Stimulated activated CD4-positive, alpha-beta T cell treated with anti-CD3 and anti-CD28 coated beads, Interleukin-4, amount 100 ng/mL, for 4 hours (primary cell): ENCODE measurements at places on chromosomes 3 and 15.

DNA sequence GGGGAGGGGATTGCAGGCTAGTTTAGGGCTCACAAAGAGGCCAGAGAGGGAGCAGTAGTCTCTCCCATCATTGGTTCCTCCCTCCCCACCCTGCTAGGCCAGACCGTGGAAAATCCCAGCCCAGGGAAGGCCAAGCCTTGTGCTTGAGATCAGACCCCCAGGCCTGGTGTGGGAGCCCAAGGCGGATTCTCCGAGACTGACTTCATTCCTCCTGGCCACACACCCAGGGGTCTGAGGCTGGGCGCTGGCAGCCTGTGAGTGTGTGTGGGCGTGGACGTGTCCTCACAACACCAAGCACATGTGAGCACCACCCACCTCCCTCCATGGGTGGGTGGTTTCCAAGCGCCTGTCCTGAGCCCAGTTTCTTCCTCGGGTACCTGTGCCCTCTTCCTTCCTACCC, 4.1 kb downstream of the LOXL1 start:
- DNase-seq, result no peak

GRCh38 chr3:151314593-151314992, 2.0 kb downstream of the GPR87 start:
- no peak for DNase-seq

DNA sequence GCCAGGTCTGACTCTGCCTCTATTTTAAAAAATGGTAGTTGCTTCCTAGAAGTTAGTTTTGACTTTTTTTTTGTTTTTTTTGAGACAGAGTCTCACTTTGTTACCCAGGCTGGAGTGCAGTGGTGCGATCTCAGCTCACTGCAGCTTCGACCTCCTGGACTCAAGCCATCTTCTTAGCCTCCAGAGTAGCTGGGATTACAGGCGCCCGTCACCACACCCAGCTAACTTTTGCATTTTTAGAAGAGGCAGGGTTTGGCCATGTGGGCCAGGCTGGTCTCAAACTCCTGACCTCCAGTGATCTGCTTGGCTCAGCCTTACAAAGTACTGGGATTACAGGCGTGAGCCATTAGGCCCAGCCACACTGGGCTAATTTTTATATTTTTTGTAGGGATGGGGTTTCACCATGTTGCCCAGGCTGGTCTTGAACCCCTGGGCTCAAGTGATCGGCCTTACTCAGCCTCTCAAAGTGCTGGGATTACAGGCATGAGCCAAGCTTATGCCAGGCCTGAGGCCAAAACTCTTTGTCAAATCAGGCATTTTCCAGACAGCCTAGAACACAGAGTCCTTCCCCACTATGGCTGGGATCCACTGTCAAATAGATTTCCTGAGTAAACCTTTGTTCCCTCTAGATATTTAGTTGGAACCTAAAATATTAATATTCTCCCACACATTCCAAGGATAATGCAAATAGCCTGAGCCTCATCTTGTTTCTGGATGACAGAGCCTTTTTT, 13.7 kb downstream of the C3orf62 start:
- no peak for DNase-seq

- DNase-seq, result no peak
These were observed 60.8 kb upstream of the GALNT15 start for GRCh38 chr3:16113704-16114103.

DNA sequence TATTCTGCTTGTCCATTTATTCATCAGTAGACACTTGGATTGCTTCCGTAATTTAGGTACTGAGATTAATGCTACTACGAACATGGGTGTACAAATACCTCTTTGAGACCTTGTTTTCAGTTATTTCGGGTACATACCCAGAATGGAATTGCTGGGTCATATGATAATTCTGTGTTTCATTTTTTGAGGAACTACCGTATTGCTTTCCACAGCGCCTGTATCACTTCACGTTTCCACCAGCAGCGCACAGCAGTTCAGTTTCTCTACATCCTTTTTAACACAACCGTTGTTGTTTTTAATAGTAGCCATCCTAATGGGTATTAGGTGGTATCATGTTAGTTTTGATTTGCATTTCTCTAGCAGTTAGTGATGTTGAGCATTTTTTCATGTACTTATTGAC, 9.5 kb downstream of the PAK2 start:
- DNase-seq, result no peak

DNA sequence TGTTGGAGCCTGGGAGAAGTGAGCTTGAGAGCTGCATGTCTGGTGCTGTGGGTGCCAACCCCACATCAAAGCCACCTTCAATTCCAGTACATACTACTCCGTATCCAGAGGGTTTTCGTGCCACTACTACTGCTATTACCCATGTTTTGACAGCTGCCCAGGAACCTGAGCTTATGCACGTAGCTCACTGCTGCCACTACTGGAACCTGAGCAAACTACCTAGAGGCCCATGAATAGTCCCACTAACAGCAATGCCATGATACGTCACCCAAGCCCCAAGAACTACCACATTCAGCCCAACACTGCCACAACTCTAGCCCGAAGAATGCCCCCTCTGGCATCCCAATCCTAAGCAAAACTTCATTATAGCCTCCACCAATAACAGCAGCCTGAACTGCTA, 215.2 kb upstream of the BCHE start:
- DNase-seq, result no peak

DNA sequence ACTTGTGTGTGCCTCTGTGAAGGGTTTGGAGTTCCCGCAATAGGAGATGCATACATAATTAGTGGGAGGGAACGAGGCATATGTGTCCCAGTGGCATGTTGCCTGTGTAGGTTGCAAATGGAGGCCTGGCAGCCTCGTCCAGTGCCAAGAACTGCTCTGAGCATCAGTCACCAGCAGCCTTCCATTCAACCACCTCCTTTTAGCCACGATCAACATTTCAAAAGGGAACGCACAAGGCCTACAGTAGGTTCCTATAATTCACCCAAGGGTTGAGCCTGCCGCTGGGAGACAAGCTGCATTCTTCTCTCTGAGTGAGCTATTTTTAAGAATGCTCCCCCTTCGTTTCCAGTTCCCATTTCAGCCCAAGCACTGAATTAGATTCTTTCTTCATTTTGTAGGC, 78.8 kb upstream of the CTNNB1 start:
- no peak for DNase-seq

DNA sequence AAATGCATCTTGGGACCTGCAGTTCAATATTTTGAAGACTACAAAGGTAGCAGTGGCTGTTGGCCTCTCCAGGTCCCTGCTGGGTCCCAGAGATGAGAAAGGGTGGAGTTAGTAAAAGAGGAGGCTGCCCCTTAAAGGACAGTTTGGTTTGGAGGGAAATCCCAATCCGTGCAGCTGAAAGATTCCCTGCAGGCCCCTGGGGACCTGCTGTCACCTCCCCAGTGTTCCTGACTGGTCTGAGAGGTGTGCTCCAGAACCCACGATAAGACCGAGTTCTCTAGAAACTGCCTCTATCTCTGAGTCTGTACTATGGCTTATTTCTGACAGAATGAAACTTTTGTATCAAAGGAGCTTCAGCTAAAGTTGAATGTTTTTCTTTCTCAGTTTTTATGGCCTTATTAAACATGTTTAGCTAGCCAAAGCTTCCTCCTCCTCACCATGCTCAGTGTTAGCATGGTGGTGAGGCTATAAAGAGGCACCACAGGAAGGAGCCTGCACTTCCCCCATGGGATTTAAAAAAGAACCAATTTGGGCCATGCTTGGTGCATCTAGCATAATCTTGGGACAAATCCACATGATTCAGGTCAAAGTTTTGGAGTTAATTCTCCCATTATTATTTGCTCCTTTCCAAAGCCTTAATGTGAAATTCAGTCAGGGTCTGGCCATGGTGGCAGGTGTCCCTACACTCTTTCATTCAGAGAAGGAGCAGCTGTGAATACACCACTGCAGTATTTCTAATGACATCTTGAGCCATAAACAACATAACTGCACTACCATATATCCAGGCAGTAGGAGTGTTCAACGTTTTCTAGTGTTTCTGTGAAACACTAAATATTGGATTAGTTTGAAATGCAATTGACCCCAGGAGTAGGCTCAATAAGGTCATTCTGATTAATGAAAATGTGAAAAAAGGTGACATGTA, 74.4 kb downstream of the ATP1B3 start:
- DNase-seq, result no peak

GRCh38 chr3:182596676-182597410, 196.5 kb upstream of the ATP11B start:
- DNase-seq, result no peak

DNA sequence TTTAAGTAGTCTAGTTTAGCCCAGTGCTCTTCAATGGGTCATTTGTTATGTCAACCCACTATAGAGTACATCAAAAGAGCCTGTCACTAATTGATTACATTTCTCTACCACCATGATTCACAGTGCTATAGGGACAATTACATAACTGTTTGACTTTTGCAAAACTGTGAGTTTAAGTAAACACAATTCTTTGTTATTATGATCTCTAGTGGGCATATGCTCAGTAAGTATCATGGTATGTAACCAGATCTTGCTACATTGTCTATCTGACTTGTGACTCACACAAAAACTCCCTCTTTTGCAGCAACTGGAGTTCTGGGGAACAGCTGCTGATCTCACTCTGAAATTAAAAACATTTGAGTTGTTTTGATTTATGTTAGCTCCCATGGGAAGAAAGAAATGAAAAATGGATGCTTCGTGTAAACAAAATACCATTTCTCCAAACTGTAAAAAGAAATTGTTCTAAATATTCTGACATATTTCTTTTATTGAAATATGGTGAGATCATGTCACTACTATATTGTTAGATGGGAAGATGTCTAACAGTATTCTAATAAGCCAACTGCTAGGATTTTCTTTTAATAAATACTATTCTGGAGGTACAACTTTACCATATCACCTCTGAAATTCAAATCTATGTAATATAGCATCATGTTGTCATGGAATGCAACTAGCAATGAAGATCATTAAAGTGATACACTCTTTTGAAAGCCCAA, 470.4 kb downstream of the ROBO1 start:
- DNase-seq, result no peak

DNA sequence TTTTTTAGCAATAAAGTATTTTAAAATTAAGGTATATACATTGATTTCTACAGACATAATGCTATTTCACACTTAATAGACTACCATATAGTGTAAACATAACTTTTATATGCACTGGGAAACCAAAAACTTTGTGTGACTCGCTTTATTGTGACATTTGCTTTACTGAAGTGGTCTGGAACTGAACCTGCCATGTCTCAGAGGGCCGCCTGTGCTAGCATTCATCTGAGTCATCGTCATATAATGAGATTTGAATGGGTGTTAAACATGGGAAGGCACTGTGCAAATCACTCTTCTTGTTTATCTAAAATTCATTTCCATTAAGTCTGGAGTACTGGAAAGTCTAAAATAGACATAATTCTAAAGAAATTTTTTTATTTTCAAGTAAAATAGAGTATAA, 12.9 kb downstream of the EIF2AK4 start:
- DNase-seq, result no peak

DNA sequence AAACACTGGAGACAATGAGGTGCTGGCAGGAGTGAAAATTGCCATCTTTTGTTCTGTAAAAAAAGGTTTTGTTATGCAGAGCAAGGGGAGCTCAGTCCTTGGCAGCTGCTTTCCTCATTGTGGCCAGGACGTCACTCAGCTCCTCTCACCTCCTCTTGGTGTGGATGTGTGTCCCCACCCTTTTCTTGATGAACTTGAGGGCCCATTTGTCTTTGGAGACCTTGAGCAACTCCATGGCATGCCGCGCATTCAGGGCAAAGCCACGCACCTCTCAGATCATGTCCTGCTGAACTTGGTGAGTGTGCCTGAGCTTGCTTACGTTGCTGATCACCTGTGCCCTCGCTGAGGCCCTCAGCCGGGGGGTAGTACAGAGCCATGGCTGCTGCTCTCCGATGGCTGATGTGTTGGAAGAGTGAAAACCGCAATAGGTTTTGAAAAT, 24.5 kb upstream of the BDH1 start:
- no peak for DNase-seq

GRCh38 chr3:8954938-8955763, 8.1 kb downstream of the RAD18 start:
- DNase-seq, result no peak

DNA sequence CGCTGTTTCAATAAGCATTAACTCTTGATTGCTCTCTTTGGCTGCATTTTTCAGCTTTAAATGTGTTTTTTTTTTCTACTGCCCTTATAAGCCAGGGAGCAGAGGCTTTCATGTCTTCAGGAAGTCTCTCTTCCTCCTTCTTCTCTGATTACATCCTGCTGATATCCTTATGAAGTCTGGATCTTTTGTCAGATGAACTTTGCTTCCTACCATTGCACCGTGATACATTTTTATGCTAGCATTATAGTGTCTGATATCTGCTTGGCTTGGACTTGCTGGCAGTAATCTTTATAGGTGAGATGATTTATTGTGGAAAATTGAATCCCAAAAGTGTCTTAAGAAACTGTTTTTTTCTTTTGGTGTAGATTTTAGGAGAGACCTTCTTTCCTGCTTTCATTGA, 160.4 kb upstream of the CFAP20DC start:
- DNase-seq, result no peak

DNA sequence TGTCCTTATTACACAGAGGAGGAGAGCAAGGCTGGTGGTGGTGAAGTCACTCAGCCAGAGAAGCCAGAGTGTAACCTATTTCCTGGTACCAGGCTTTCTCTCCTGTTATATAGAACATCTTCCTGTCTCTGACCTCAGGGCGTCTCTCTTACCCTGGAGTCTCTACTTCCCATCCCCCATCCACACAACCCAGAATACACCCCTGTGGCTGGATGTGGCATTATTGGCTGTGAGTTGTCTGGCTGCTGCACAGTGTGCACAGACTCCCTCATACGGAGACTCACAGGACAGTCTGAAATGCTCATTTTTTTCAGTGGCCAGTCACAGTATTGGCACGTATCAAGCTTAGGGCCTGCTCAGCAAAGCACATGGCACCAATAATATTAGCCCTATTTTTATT, 8.6 kb downstream of the PODXL2 start:
- DNase-seq, result no peak

GRCh38 chr3:197283045-197283444, 15.4 kb downstream of the DLG1 start:
- no peak for DNase-seq

- DNase-seq, result no peak
These were observed 161.9 kb upstream of the UBE3A start for GRCh38 chr15:25600751-25601150.

DNA sequence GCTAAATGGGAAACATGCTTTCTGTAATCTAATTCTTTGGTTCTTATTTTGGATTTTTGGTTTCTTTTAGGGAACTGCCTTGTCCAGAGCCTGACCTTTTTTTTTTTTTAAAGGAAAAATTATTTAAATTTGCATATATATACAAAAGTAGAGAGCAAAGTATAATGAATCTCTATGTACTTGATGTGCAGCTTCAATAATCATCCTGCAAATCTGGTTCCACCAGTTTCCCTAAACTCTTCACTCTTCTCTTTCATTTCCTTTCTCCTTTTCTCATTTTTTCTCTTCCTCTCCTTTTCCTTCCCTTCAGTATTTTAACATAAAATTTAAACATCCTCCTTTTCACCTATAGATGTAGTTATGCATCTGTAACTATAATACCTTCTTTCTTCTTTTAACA, 82.5 kb downstream of the USP13 start:
- DNase-seq, result no peak

GRCh38 chr15:100703671-100704070, 101.3 kb downstream of the ASB7 start:
- DNase-seq, result no peak

DNA sequence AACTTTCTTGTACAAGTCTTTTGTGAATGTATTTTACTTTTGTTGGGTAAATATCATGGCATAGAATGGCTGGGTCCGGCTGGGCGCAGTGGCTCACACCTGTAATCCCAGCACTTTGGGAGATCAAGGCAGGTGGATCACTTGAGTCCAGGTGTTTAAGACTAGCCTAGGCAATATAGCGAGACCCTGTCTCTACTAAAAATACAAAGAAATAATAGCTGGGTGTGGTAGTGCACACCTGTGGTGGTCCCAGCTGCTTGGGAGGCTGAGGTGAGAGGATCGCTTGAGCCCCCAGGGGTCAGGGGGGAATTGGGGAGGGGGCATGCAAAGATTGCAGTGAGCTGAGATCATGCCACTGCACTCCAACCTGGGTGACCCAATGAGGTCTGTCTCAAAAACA, 52.9 kb downstream of the ANP32A start:
- no peak for DNase-seq
